Suprapubic skin (tissue), 4 donors: ENCODE measurements at places on chromosomes 3 and 15.

DNA sequence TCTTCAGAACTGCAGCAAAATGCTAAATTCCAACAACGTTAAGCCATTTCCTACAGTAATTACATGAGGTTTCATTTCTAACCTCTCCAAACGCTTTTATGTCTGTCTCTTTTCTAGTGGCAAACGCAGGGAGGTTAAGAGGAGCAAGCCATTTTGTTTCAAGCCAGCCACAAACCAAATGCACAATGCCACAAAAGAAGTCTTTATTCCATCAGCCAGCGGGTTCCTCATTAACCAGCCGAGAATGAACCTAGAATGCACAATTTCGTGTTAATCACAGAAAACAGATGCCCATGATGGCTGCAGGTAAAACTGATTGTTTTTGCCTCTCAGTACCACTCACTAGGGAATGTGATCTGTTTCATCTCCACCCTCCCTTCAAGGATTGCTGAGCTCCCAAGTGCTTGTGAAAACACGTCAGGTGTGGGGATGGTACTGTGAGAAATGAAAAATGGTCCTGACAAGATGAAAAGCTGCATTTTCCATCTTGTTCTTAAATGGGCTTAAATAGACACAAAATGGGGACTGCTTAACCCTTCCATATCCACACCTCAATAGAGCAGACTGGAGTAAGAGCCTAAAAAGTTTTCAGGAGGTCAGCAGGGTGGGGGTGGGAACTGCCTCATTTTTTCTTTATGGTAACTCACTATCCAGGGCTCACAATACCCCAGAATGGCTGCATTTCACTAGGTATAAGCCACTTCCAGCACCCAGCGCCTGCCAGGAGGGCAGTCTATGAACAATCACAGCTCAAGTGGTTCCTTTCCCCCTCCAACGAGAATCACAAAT is 277.1 kb downstream of the MAGI1 start:
- no peak for DNase-seq

DNA sequence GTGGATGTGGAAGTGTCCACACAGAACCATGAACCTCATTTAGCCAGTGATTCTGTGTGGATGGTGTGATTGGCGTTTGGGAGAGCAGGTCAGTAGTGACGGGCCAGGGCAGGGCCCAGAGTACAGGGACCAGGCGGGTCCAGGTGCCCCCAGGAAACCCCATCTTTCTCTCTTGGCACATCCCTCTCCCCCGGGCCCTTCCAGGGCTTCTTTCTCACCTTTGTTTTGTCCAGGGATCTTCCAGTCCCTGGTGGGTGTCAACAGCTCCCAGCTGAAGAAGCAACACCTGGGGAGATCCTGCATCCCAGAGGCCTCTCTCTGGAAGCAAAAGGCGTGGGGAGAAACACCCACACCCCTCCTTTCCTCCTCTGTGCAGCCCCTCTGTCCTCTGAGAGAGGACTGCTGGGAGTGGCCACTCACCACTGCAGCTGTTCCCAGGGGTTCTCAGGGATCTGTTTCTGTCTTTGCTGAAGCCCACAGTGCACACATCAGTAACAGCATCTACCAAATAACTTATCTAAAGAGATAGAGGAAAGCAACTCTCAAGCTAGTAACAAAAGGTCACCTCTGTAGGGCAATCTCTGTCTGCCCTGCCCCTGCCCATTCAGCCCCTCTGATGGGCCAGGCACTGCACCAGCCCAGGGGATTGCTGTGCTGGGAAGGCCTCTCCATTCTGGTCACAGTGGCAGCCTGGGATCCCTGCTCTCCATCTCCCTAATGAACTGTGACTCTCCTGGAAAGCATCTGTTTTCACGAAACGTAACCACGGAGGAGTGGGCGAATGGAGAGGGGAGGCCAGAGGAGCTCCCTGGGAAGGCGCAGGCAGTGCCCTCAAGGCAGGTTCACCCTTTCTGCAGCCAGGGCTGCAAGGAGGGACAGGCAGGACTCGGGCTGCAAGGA is 98.3 kb upstream of the ALDH1A3 start:
- peak; percentile 54 for DNase-seq

DNA sequence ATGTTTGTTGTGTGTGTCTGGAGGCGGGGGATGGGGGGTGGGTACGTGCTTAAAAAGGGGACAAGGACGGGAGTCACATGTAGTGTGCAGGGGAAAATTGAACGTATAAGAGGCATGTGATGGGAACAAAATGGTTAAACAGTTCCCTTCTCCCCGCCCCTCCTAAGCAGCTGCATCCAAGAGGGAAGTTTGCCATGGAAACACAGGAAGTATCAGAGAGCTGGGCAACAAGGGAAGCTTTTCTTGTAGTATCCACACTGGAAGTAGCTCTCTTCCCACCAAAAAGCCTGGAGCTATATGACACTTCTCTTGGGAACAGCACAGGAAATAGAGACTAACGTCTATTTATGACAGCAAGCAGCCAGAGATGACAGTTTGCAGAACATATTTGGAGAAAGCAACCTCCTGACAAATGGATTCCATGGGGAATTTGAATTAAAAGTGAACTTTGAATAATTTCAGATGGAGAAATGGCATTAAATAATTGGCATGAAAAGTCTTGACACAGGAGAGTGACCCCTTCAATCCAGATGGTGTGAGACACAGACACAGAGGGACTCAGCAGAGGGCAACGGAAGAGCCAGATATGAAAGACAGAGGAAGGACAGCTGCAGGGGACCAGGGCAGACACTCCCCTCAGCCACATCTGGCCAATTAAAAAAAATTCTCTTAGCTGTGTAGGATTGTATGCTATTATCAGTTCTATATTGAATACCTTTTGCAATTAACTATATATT is 294.2 kb upstream of the TBL1XR1 start:
- no peak for DNase-seq

GRCh38 chr3:76998555-76998954 is 41.3 kb upstream of the ROBO2 start:
- DNase-seq: no peak

DNA sequence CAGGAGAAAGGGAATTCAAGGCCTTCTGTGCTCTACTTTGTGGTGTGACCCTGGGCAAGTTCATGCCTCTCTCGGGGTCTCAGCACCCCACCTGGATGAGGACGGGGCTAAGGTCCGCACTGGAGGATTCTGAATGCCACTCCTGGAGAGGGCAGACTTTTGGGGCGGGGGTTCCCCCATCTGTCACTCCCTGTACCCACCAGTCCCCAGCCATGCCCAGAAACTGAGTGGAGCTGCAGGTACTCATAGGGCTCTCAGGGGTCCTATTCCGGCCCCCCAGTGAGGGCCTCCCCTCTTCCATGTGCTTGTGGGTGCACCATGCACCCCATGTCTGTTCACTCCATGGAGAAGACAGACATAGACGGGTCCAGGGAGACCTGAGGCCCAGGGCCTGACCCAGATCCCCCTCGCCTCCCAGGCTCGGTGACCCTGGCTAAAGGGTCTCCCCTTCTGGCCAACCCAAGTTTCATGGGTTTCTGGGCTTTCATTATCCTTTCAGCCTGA is 26.0 kb downstream of the ACSBG1 start:
- peak; percentile 43 for DNase-seq

DNA sequence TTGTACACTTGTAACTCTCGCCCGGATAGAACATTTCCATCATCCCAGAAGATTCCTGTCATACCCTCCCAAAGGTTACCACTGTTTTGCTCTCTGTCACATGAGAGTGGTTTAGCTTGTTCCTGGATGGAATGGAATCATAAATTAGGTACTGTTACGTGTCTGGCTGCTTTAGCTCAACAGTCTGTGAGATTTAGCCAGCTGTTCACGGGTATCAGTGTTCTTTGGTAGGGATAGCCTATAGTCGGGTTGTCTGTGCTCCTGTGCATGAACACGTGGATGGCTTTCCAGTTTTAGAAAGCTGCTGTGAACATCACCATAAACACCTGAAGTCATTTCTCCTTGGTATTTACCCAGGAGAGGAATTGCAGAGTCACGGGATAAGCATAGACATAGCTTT is 58.2 kb upstream of the NR2C2 start:
- DNase-seq: no peak

DNA sequence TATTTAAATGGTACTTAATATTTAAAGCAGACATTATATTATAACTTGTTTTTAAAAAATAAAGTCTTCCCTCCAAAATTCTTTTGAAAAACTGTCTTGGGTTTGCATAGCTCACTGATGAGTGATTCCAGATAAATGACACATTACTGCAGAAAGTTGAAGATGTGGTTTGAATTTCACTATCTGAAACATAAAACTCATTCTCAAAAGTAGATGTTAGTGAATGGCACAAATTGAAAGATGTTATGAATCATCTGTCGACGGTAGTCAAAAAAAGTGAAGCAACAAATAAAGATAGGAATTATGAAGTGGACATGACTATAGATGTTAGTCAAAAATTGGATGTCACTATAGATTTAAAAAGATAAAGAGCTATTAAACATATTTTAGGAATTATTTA is 280.5 kb downstream of the GAP43 start:
- no peak for DNase-seq

- DNase-seq: no peak
Observed at GRCh38 chr3:10915376-10915775, 77.2 kb upstream of the SLC6A1 start.

- no peak for DNase-seq
Observed at GRCh38 chr3:178500631-178501030, 35.6 kb upstream of the KCNMB2 start.

DNA sequence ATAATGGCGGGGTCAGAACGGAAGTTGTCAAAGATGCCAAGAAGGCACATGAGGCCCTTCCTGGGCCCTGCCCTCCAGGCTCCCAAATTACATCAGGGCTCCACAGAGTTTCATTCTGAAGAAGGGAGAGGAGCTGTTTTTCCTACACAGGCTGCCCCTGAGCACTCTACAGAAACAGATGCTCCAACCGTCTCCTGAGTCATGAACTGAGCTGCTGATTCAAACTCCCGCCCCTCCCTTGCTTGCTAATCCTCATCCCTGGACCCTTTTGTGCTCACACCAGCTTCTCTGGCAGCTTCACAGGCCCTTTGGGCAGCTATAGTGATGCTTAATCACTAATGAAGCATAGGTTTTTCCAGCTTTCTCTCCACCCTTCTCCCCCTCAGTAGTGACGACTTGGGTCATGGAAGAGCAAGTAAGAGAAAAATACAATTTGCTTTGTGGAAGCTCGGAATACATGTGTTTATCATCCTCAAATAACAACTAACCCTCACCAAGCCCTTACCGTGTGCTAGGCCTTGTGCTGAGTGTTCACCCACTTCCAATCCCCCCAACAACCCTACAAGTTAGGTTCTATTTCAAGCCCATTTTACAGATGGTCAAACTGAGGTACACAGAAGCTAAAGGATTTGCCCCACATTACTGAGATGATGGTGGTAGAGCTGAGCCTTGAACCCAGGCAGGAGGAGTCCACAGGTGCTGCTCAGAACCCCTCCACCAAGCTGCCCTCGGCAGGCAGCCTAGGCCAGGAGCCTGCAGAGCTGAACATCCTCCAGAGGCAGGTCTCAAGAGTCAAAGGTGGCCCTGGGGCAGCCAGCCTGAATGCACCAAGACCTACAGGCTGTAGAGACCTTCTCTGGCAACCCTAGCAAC is 21.9 kb downstream of the MEGF11 start:
- DNase-seq: no peak

GRCh38 chr3:27630885-27631284 is 91.2 kb downstream of the EOMES start:
- DNase-seq: no peak

DNA sequence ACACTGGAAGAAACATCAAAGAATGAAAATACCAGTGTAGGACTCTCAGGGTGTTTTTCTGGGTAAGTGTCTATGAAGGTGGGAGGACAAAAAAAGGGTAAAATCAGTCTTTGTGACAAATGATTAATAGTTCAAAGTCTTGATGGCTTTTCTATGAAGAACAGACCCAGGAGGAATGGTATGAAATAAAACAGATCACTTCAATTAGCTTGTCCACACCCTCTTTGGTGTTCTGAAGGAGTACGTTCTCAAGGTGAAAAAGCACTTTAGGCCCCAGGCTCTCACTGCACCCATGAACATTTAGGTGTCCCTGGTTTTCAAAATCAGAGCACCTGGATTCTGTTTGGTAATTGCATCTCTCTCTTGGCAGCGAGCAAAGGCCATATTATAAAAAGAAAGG is 383.6 kb upstream of the NR2F2 start:
- DNase-seq: no peak

GRCh38 chr3:62201438-62202035 is 171.8 kb downstream of the FEZF2 start:
- DNase-seq: no peak

GRCh38 chr3:141546081-141546480 is 59.3 kb downstream of the RASA2 start:
- no peak for DNase-seq

GRCh38 chr3:170523248-170523647 is 62.6 kb downstream of the SLC7A14 start:
- DNase-seq: no peak

- no peak for DNase-seq
Observed at GRCh38 chr3:43346978-43347749, 60.8 kb downstream of the SNRK start.

- no peak for DNase-seq
Observed at GRCh38 chr15:47506329-47507100, 210.8 kb upstream of the SEMA6D start.

DNA sequence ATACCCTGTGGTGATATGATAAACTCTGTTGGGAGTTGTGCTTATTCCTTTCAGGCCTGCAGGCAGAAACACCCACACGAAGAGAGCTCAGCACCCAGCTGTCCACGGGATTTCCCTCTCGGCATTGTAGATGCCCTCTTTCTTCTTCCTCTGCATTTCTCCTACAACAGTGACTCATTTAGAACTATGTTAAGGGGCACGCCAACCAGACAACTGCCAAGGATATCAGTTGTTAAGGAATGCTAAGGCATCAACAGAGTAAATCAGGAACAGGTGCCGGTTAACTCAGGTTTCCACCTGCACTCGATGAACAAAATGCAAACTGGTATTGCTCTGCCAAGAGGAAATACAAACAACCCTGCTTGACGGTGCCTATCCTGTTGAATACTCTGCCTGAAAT is 270.0 kb upstream of the PEX5L start:
- no peak for DNase-seq

GRCh38 chr3:63370094-63370493 is 92.0 kb downstream of the SYNPR start:
- no peak for DNase-seq

DNA sequence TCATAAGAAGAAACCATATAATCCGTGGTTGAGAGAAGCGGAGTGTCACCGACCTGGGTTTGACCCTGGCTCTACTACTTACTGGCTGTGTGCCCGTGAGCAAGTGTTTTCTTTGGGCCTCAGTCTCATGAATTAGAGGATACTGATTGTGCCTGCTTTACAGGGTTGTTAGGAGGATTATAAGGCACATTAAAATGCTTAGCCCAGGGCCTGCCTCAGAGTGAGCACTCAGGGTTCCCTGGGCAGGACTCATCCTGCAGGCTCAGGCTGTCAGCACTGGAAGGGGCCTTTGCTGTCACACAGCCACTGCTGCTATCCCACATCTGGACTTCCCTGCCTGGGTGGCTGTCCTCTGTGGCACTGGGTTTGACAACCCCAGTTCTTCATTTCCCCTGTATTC is 4.7 kb downstream of the PLA2G4F start:
- DNase-seq: peak; percentile 65
